Activated CD4-positive, alpha-beta T cell treated with anti-CD3 and anti-CD28 coated beads for 1 hour (primary cell): ENCODE measurements at places on chromosomes 1 and 21.

DNA sequence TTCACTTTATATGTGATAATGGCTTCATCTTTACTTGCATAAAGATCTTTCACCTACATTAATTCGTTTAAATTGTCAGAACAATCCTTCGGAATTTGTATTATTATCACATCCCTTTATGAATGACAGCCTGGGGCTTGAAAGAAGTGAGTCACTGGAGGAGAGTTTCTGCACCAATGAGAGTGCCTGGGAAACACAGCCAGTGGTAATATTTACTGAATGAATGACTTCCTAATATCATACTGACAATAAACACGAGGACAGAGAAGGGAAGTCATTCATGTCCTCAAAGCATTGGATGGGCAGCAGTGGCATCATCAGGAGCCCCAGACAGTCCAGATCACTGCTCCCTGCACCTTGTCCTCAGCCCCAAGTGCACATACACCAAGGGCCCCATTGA lies 40.7 kb upstream of the PDE4B start:
- DNase-seq, result no peak

DNA sequence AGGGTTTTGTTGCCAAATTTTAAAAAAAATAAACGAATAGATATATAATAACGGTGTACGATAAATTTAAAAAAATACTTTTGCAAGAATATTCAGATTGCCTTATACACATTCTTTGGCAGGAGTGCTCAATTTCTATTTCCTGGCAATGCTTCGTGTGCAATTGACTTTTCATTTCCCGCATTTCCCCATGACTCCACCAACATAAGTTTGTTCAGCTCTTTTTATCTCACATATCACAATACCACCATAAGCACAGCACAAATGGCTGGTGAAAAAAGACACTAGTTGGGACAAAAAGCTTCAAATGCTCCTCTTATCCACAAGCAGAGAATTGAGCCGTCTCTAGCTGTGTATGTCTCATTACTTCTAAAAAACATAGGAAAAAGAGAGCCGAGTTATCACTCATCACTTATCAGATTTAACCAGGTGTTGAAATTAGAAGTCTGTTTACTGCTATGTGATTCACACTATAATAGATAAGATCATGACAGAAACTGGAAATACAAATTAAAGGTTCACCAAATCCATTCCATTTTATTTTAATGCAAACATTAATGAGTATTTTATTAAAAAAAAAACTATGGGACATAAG lies 28.9 kb upstream of the RGS1 start:
- no peak for DNase-seq

DNA sequence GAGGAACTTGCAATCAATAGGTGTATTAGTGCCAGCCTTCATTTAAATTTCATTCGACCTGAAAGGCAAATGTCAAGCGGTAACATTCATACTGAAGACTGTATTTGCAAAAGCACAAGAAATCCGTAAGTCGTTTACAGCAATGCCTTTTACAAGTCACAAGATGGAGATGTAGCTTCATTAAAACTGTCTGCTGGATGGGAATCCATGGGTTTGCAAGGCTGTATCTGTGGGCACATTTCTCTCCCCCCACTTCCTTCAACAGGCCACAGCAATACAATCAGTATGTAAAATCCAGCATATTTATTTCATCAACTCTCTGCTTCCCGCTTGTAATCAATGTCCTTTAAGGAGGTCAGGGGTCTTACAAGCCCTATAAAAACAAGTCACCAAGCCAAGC lies 147.1 kb downstream of the SLC45A1 start:
- DNase-seq, result no peak

GRCh38 chr1:54490361-54491248 lies 57.4 kb upstream of the ACOT11 start:
- DNase-seq, result no peak

GRCh38 chr1:229487181-229487580 lies 21.0 kb downstream of the NUP133 start:
- DNase-seq, result no peak

DNA sequence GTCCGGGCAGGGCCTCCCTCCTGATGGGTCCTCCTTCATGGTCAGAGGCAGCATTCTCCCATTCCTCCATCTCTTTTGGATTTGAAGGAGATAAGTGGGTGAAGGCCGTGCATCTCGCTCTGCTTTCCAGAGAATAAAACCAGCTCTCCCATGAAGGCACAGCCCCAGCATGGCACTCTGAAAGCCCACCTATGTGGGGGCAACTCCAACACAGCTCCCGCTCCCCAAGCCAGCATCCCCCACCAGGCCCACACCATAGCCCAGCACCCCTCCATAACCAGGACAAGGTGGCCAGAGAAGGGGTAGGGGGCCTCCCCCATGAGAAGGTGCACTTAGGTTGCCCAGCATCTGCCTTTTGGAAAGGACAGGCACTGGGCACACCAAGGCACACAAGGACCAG lies 112.2 kb downstream of the PDE9A start:
- DNase-seq, result no peak

DNA sequence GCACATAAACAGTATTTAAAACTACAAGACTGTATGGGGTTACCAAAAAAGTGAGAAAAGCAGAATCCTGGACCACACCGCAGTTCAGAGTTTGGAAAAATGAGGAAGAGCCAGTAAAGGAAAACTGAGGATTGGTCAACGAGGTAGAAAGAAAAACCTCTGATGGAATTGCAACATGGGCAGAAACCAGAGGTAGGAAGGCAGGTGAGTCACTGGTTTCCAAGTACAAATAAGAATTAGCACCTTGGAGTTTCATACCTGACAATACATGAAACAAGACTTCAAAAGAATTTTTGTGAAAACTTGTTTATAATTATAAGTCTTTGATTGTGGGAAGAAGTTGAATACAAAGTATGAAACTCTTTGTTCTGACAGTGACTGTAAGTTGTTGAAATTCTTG lies 533.7 kb upstream of the DAB1 start:
- no peak for DNase-seq

GRCh38 chr1:49125746-49126145 lies 349.1 kb upstream of the BEND5 start:
- no peak for DNase-seq

DNA sequence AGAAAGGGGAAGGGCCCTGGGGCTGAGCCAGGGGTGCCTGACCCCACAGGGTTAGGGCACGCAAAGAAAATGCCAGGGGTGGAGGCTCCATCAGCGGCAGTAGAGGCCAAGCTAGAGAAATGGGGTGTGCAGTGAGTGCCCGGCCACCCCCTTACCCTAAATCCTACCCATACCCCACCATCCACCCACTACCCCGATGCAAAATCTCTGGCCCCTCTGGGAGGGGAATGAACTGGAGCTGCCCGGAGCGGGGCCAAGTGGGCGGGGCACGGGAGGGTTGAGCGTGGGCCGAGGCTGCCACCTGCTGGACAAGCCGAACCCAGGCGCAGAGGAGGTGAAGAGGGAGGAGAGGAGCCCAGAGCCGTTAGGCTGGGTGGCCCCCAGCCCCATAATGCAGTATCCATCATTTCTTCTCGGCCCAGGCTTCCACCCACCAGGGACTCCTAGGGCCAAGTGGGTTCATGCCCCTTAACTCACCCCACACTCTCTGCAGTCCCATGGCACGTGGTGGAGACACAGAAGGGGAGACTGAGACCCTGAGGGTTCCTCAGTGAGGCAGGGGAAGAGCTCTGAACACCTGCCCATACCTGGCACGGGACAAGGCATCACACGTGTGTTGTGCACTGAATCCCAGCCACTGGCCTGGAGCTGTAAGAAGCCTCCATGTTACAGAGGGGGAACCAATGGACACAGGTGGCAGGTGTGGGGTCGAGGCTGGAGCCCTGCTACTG lies 1.4 kb upstream of the C1QC start:
- DNase-seq, result peak; percentile 53

DNA sequence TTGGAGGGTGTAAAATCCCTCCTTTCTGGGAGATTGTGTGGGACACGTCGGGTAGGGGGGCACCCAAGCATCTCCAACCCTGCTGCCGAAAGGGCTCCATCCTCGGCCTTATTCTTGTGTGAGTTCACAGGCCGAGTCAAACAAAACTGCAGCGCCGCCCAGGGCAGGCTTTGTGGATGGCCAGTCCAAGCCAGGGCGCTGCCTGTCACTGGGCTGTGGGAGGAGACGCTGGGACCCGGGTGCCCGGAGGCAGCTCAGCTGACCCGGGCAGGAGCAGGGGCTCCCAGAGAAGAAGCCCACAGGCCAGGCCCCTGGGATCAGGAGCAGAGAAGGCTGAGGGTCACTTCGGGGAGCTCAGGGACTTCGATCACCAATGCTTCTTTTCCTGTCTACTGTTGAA lies 31.8 kb upstream of the ARHGEF16 start:
- no peak for DNase-seq

GRCh38 chr21:45534636-45535331 lies 7.5 kb downstream of the SLC19A1 start:
- DNase-seq, result no peak

DNA sequence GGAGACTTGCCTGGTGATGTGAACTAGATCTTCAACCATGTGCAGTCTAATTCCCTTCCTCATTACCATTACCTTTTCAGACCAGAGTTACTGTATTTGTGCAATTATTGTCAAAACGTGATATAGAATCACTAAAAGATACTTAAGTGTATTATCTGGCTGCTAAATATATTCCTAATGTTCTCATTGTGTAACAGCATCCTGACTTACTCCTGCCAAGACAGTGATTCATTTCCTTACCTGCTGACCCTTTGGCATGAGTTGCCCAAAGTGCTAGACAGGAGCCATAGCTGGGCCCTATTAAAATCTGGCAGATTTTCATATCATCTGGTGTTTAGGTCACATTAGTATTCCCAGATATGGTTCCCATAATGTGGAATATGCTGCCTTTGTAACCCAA lies 598.3 kb upstream of the CAMK1G start:
- no peak for DNase-seq

GRCh38 chr1:53547231-53547790 lies 88.1 kb downstream of the DMRTB1 start:
- no peak for DNase-seq

GRCh38 chr1:35298464-35298863 lies 30.0 kb downstream of the ZMYM4 start:
- DNase-seq, result peak; percentile 8

DNA sequence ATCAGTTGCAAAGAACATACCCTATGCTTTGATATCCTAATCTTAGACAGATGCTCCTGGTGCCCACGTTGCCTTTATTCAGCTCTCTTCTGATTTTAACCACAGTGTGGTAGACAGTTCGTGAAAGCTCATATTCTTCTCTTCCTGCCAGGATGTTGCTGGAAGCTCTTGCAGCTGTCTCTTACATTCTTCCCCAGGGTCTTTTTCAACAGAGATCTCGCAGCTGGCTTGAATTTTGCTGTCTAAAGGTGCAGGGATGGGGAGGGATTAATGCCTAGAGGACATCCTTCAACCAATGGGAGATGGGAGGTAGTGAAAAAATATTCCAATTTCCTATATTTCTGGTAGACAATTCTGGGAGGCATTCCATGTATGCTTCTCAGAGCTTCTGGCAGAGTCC lies 150.0 kb upstream of the APP start:
- DNase-seq, result no peak

DNA sequence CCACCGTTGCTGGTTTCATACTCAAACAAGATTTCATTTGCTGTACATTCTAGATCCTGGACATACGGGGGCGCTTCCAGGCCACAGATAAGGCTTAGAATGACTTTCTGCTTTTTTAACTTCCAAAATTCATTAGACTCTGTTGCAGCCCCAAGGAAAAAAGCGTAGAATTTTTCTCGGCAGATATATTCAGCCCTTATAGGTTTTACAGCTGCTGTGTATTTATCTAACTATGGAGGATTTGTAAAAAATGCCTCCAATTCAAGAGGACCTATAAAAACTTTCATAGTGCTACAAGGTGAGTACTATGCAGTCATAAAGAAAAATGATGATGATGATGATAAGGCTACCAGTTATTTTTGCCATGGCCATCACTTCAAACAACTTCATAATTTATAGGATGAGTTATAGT lies 51.6 kb downstream of the SLC30A10 start:
- no peak for DNase-seq

- no peak for DNase-seq
These were observed 33.8 kb upstream of the SLC30A1 start for GRCh38 chr1:211612786-211613107.

DNA sequence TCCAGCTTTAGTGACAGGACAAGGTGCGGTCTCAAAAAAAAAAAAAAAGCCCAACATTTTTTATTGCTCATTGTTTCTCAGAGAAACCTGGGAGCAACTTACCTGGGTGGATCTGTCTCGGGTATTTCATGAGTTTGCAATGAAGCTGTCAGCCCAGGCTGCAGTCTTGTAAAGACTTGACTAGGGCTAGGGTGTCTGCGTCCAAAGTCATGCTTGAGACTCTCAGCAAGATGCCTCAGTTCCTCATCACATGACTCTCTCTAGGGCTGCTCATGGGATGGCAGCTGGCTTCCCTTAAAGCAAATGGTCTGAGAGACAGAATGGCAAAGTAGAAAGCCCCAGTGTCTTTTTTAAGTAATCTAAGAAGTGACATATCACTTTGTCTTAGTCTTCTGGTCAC lies 8.1 kb downstream of the GABPA start:
- DNase-seq, result no peak

- no peak for DNase-seq
These were observed 586 bp downstream of the COL24A1 start for GRCh38 chr1:86155807-86156565.

GRCh38 chr21:15283789-15284188 lies 219.0 kb upstream of the NRIP1 start:
- no peak for DNase-seq

DNA sequence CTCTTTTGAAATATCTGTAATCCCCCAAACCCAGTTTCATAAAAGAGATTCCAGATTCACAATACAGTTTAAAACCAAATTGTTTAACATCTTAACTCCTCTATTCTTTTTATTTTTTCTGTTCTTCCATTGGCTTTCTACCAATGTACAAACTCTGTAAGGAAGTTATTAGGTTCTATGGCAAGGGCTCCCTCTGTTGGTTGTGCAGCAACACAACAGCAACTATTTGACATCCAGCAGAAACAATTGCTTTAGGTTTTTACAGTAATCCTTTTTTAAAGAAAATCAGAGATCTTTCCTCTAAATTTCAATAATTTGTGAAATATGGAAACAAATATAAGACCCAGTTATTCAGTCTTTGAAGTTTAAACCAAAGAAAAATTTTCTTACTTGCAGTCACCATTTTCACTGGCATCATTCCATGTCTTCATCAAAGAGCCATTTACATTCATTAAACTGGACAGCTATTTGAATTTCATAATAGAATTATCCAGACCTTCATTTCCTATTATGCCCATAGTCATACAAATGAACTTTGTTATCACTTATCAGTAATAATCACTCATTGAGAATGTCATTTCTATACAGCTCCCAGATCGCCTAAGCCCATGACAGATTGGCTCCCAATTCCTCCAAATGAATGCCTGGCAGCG lies 46.5 kb upstream of the RNF11 start:
- DNase-seq, result no peak

GRCh38 chr1:9652379-9653209 lies 1.1 kb downstream of the PIK3CD start:
- peak; percentile 45 for DNase-seq

- no peak for DNase-seq
These were observed 28.9 kb upstream of the PKN2 start for GRCh38 chr1:88655140-88655539.

- DNase-seq, result no peak
These were observed 36.8 kb upstream of the RPF1 start for GRCh38 chr1:84442256-84442655.
